ENCODE measurements at places on chromosomes 6 and 20. TPM values are rescaled to one million over a fixed set of nuclear protein-coding genes. Genes with fewer than 3 reads are reported as not detected.

DNA sequence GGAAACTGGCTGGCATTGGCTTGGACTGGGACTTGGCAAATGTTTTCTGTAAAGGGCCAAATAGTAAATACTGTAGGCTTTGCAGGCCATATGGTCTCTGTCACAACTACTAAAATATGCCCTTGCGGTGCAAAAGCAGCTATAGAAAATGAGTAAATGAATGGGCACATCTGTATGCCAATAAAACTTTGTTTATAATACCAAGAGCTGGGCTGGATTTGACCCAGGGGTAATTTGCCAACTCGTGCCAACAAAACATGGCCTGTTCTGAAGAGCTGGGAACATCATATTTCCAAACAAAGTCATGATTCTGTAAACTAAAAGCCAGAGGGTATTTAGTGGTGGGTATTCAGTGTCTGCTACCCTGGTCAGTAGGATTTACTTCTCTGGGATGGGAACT, 320.1 kb upstream of the SOX4 start:
- DNase-seq: no peak

- no peak for DNase-seq
Observed at GRCh38 chr6:112600168-112600567, 253.0 kb downstream of the RFPL4B start.

The PROCR gene
- total RNA-seq: 12.4 TPM

The SYTL3 gene
- total RNA-seq: 3.9 TPM

The COX4I2 gene
- not detected for total RNA-seq

The BPIFA1 gene
- not detected for total RNA-seq
